ENCODE measurements at places on chromosomes 4 and X.

GRCh38 chrX:116499780-116500179 lies 37.0 kb upstream of the CT83 start:
- DNase-seq: no peak

DNA sequence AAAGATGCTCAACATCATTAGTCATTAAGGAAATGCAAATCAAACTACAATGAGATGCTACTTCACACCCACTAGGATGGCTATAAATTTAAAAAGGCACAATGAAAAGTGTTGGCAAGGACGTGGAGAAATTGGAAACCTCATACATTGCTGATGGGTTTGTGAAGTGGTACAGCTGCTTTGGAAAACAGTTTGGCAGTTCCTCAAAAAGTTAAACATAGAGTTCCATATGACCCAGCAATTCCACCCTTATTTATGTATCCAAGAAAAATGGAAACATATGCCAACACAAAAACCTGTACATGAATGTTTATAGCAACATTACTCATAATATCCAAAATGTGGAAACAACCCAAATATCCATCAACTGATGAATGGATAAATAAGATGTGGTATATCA lies 101.3 kb upstream of the MAGEB10 start:
- no peak for DNase-seq

GRCh38 chr4:122826553-122827257 lies at the start of gene FGF2:
Gene FGF2, plus strand, starts transcription at chr4:122826831. Its CDS starts 344 bp downstream, at chr4:122827175.
- DNase-seq: peak; percentile 89

DNA sequence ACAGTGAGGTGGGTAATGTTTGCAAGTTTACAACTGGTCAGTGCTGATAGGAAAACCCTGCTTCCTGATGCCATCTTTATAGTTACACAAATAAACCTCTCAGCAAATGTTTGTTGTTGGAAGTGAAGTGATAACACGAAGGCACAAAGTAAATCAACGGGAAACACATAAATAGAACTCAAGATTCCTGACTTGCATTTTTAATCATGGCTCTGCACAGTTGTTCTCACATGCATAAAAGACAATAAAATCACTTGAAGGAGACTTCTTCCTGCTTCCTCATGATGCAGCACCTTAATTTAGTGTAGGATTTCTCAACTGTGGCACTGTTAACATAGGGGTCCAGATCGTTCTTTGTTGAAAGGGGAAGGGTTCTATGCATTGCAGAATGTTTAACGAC lies 907.7 kb downstream of the RAB28 start:
- no peak for DNase-seq

DNA sequence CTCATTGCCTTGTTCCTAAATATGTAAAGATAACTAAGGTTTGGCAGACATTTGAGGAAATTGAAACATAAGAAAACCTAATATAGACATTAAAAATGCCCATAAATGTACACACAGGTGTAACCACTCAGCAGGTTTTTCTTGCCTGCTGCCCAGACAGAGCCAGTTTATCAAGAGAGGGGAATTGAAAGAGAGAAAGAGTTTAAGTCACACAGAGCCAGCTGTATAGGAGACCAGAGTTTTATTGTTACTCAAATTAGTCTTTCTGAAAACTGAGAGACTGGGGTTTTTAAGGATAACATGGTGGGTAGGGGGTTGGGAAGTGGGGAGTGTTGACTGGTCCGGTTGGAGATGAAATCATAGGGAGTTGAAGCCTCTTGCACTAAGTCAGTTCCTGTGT lies 119.0 kb downstream of the CFAP299 start:
- DNase-seq: no peak

DNA sequence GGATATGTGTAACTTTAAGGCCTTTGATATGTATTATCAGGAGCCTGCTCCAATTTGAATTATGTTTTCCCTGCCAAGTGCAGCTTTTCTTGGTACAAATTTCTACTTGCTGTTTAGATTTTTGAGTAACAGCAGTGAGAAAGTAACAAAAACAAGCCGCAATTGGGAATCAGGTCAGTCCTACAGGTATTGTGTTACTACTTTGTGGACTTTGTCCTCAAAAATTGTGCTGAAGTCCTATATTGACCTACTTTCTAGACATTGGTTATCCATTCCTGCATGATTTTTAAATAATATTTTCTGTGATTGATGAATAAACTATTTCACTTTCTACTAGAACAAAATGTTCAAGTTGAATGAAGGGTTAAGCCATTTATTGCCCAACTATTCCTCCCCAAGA lies 5.7 kb downstream of the CDKN2AIP start:
- no peak for DNase-seq

- no peak for DNase-seq
Observed at GRCh38 chr4:181690498-181690897, 552.7 kb upstream of the TENM3 start.

GRCh38 chr4:78369679-78370078 lies 181.9 kb upstream of the ANXA3 start:
- DNase-seq: no peak

DNA sequence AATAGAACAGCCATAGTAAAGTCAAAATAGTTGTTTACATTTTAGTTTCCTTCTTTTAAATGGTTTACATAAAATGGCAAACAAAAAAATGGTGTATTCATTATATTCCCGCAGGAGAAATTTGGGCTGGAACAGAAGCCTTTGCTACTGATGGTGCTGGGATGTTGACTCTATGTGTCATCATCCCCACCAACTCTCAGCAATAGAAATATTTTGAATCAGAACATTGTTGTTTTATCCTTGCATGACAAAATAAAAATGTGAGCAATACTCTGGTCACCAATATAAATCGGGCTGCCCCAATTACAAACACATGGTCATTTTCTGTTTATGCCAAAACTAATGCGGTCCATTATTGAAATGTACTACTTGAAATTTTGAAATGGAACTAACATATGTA lies 1131.6 kb upstream of the PCDH7 start:
- DNase-seq: no peak

DNA sequence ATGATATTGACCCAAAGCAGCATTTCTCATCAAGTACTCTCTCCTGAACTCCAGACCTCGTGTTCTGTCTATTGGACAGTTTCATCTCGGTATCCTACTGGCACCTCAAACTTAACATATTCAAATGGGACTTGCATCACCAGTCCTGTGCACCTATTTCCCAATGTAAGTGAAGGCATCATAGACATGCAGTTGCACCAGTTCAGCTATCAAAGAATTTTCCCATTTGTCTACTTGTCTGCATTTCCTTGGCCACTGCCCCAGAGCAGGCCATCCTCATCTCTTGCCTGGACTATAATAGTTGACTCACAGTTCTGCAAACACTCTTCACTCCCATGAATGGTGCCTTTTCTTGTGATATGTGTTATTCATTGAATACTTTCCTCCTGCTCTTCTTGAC lies 11.3 kb upstream of the LIMCH1 start:
- no peak for DNase-seq

- DNase-seq: no peak
Observed at GRCh38 chr4:43234626-43235415, 342.3 kb downstream of the GRXCR1 start.

- peak; percentile 7 for DNase-seq
Observed at GRCh38 chr4:143046454-143046853, 138.3 kb upstream of the USP38 start.

DNA sequence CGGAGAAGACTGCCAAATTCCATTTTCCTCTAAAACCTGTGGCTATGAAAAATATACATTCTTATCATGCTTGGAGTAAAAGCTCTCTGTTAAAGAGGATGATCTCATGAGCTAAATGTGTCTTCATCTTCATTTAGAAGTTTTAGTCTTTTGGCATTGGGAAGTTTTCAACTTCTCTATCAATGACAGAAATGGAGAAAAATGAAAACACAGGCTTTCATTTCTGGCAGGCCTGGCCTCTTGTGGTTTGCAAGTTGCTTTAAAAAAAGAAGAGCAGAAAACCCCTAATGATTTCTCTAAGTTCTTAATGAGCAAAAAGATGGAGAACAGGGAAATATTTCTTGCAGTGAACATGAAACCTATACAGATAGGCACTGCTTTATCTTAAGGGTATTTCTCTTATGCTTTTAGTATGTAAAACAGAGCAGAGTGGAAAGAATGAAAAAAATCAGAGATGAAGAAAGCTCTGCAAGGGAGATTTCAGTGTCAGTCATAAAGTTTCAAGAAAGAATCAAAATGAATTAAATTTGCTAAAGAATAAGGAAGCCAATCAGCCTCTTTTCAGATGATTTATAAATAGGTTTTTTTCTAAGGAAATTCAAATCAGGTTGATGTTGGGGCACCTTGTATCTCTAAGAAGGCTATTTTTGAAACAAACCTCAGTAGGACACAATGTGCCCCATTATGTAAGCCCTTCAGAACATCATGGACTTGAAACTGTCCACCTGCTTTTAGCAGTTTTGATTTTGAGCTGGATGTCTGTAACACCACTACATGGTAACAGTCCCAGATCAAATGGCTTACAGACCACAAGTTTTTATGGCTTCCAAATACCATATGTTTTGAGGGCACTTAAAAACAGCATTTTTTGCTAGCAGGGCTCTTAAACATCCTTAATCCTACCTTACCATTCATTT lies 225.0 kb downstream of the GRIA3 start:
- no peak for DNase-seq

DNA sequence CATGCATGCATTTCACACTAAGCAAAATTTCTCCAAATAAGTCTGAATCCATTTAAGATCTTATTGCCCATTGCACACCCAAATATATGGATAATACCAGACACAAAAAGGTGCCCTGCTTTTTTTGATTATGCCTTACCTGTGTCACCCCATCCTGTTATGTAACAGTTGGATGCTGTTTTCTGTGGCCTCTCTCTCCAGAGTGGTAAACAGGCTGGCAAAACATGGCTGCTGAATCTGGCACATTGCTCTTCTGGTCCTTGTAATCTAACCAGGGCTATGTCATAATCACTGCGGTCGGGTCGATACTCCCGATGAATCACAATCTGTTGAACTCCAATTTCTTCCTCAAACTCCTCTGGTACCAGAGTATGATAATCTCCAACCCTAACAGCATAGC lies 70.1 kb downstream of the PRSS12 start:
- no peak for DNase-seq

- DNase-seq: peak; percentile 92
Observed at GRCh38 chrX:131763674-131764073, 219.8 kb downstream of the OR13H1 start.

- DNase-seq: no peak
Observed at GRCh38 chrX:41121766-41122165, 36.5 kb downstream of the USP9X start.

DNA sequence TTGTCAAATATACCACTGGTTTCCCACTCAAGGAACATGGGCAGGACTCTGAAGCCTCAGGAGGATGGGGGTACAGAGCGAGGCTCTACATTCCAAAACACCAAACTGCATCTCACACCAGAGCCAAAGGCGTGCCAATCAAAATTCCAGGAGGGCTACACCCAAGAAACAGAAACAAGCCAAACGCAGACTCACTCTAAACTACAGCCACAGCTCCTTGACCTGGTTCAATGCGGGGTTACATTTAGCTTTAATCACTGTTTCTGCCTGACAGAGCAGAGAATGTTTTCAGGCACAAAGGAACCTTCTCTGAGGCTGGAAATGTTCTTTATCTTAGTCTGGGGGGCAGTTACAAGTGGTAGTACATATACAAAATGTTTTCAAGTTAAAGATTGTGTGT lies 2121.5 kb upstream of the AGA start:
- DNase-seq: no peak

GRCh38 chrX:40290517-40290916 lies 192.8 kb upstream of the BCOR start:
- DNase-seq: no peak

DNA sequence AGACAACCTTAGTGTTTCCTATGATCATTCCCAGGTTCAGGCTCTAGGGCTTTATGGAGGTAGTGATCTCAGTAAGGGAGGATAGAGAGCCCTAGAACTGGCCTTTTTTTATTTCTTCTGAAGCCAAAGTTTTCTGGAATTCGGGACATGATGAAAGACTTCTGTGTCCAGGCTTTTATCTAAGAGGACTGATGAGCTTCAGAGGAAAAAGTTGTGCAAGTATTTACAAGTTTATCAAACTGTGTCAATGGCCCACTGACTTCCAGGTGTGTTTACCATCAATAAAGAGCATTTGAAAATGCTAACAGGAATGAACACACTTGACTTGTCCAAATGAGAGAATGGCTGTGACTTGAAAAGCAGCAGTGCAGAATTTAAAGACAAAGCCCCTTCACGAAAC lies 254.6 kb downstream of the DCTD start:
- no peak for DNase-seq

DNA sequence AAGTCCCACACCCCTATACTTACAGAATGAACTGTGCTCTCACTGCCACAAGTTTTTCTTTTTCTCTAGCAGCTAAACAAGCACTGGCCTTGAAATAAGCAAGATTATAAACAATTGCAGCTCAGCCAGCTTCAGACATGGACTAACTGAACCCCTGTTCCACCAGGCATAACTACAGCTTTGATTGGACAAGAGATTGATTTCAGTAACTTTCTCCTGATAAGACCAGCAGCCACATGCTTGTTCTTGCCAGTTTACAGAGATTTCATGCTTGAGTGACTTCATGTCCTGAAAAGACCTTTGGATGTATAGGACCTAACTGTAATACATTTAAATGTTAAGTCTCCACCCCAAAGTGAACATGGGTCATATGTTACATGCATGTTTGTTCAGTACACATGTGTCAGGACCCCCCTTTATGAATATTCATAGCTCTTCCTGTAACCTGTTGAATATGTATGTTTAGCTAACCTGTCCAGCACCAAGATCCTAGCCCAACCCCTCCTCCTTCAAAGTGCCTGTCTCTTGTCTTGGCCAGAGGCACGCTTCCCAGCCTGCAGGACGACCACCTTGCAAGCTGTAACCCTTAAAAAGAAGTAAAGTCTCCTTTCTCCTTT lies 27.9 kb downstream of the ZNF275 start:
- no peak for DNase-seq

- no peak for DNase-seq
Observed at GRCh38 chr4:124644621-124645020, 67.9 kb downstream of the ANKRD50 start.

DNA sequence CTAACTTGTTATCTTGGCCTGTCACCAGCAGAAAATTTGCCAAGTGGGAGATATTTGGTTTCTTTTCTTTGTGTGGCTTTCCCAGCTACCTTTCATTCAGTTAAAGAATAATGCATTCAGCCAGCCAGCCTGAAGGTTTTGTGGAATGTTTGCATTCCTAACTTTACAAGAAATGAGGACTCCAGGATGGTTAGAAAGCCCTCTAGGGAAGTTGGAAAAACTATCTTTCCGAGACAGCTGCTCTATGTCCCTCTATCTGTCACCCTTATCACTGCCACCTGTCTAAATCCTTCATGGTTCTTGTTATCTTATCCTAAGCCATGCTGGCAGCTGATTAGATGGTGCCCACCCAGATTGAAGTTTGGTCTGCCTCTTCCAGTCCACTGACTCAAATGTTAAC lies 384.2 kb downstream of the SH3BGRL start:
- DNase-seq: no peak
